Inflammatory macrophage (primary cell): ENCODE measurements at places on chromosomes 12 and 14.

DNA sequence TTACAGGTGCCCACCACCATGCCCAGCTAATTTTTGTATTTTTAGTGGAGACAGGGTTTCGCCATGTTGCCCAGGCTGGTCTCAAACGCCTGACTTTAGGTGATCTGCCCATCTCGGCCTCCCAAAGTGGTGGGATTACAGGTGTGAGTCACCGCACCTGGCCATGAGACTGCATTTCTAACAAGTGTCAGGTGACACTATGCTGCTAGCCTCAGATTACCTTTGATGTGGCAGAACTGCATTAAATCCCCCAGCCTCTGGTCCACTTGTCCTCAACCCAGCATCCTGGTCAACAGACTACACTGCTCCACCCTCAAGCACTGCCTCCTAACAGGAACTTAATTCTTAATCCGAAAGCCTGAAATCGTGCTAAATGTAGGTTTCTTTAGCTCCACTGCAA is 13.1 kb downstream of the LGMN start:
- DNase-seq = no peak

GRCh38 chr12:96907671-96908422 is 790 bp downstream of the NEDD1 start:
- DNase-seq = peak; percentile 11

- DNase-seq = no peak
Measured at GRCh38 chr12:131368668-131369071, 342.2 kb upstream of the SFSWAP start.

- no peak for DNase-seq
Measured at GRCh38 chr12:43805149-43805859, 813 bp downstream of the TWF1 start.

DNA sequence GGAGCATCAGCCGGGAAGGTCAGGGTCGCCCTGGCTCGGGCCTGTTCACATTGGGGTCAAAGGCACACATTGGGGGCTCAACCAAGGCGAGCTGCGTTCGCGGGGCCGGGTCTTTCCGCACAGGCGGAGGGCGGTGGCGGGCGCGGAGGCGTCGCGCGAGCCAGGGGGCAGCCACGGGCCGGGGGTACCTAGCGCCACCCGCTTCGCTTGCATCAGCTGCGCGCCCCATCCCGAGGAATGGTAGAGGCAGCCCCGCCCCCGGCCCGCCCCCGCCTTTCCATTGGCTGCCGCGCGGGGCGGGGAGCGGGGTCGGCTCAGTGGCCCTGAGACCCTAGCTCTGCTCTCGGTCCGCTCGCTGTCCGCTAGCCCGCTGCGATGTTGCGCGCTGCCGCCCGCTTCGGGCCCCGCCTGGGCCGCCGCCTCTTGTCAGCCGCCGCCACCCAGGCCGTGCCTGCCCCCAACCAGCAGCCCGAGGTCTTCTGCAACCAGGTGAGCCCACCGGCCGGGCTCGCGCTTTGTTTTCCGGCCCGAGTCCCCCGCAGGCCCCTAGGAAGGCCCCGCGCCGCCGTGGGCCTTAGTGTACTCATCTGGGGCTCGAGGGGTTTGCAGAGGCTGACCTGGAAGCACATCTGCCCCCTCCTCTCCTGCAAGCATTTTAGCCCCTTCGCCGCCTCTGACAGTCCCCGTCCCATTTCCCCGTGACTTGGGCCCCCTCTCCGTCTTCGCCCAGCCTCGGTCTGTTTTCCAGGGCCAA is at the start of gene ALDH2:
TSS of gene ALDH2 (plus strand) at position 326 of the 754 bp plus-strand sequence. CDS start at position 376, 50 bp downstream.
- DNase-seq = peak; percentile 52

DNA sequence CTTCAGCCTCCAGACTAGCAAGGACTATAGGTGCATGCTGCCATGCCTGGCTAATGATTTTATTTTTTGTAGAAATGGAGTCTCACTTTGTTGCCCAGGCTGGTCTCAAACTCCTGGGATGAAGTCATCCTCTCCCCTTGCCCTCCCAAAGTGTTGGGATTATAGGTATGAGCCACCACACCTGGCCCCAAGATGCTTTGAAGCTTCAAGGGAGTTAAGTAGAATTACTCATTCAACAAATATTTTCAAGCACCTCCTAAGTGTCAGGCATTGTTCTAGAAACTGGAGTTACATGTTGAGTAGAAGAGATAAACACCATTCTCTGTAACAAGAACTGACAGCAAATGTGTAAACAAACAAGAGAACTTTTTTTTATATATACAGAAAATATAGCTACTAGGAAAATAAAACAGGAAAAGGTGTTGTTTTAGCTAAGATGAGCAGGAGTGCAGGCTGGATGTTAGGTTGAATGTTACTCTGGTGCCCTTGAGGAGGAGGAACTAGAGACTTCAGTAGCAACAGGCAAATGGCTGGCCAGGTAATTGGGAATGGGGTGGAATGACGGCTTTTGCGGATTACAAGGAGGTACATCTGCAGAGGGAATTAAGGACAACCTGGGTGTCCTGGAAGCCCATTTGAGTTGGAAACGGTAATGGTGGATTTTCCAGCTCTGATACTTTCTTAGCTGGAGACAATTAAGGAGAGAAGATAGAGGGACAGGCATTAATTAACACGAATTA is 32.0 kb upstream of the CFAP54 start:
- DNase-seq = no peak

- DNase-seq = no peak
Measured at GRCh38 chr12:106131676-106132075, 7.1 kb downstream of the NUAK1 start.

DNA sequence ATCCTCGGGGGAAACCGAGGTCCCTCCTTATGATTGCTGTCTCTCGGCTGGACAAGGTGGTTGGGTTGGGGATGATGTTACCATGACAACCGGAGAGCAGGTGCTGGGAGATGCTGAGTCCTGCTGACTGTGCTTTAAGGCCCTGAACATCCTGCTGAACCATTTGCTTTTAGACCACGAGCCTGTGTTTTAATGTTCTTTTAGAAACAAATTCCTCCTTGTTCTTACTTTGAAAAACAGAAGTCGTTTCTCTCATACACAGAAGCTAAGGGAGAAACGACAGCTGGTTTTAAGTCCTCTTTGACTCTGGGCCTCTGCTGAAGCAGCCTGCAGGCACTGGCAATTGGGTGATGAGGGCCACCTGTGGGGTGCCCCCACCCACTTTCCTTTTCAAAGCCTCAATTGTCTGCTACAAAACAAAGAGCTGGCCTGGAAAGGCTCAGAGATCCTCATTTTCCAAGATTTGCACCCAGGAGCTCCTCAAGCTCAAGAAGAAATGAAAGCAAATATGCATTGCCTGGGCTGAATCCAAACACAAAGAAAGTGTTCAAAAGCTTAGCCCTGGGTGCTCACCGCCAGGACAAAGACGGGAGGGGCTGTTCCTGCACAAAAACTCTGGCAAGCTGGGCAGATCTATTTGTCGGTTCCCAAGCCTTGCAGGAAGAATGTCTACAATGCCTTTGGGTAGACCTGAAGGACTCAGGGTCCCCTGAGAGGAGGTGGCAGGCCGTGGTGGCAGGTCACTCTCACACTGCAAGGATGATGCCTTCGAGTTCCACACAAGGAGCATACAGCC is 90.0 kb upstream of the CLMN start:
- DNase-seq = no peak

GRCh38 chr12:126953365-126953889 is 1313.5 kb upstream of the TMEM132C start:
- no peak for DNase-seq

DNA sequence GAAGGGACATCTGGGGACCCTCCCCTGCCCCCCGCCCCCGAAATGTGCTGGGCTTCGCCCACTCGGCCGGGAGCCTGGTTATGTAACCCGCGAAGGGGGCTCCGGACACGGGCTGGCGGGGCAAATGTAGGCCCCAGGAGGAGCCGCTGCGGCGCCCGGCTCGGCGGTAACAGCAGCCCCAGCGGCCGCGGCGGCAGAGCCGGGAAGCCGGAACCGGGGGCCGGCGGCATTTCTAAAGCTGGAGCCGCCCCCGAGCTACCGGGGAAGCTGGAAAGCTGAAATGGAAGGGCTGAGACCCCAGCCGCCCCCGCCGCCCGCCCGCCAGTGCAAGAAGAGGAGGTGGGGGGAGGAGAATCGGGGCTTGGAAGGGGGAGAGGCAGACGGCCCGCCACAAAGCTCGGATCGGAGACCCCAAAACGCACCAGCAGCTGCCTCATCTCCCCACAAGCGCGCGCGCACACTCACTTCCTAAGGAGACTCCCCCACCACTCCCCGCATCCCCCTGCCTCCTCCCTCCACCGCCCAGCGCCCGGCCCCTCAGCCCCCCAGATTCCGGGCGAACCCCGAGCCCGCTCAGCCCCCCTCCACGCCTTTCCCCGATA is 1.5 kb downstream of the KDM2B start:
- DNase-seq = no peak

- no peak for DNase-seq
Measured at GRCh38 chr12:46369474-46370379, 2.8 kb downstream of the SLC38A2 start.

DNA sequence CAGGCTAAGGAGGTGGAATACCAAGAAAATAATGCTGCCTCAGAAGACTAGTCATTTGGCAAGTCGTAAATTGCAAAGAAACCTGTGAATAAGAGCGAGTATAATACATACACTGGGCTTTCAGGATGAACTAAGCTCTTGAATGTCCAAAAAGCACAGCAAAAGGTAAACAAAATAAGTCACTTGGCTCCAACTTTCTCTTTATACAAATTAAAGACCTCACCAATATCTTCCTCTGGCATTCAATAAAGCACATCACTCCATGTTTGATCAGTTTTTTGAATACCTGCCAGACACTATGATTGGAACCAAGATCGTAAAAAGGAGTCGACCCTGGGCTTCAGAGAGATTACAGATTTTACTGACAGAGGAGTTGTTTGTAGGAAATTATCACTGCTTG is 3.5 kb downstream of the DICER1 start:
- no peak for DNase-seq

DNA sequence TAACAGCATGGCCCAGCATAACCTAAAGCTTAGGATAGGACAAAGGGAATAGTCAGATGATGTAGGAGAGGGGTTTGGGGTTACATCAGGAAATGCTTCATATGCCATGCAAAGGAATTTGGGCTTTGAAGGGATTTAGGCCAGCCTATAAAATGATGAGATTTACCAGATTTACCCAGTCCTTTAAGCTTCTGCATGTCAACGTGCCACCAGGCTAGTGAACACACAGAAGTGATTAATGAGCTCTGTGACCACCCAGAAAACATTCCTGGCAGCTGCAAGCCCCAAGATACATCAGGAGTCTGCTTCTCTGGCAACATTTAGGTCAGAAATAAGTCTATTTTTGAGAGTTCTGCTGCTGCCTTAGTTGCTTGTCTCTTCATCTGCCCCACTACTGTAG is 118.3 kb downstream of the LRIG3 start:
- no peak for DNase-seq

DNA sequence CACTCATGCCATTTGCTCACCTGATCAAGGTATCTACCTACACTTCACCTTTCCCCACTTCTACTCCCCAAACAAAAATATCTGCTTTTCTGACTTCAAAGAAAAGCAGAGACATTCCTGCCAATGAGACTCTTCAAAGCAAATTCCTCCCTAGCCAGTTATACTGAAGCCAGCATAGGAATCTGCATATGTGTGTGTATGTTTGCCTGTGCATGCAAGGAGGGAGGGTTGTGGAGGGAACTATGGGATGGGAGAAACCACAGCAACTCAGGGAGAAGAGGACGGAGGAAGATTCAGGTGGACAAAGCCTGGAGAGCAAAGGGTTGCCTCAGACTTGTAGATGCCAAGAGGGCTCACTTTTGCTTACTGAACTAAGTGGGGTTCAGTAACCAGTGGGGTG is 26.4 kb upstream of the VDR start:
- DNase-seq = no peak

DNA sequence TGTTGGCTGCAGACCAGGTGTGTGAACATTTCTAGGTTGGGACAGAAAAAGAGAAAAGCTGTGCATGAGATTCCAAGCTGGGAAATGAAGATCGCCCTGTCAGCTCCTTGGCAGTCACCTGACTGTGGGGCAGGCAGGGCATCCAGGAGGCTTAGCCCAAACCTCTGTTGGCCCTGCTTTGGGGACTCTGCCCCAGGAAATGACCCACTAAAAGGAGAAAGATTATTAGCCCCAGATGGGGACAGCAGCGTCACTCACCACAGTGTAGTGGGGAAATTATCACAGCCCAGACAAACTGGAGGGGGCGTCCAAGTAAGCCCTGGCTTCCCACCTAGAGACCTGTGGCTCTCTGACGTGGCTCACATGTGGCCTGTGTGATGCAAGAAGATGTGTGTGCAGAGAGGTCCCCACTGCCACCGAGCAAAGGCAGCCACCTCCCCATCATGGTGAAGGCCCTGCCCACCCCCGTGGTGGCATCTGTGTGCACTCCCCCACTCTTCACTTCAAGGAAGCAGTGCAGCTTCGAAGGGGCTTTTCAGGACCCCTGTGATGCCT is 39.1 kb downstream of the DIO3 start:
- DNase-seq = no peak

- no peak for DNase-seq
Measured at GRCh38 chr14:103185051-103186029, 62.1 kb downstream of the TNFAIP2 start.

- no peak for DNase-seq
Measured at GRCh38 chr14:90523544-90523943, 126.7 kb downstream of the CALM1 start.

GRCh38 chr12:119423285-119423684 is 88.8 kb downstream of the CCDC60 start:
- no peak for DNase-seq

- DNase-seq = no peak
Measured at GRCh38 chr12:124683152-124684124, 116.0 kb upstream of the NCOR2 start.

- DNase-seq = no peak
Measured at GRCh38 chr14:51922624-51923023, 62.2 kb downstream of the GNG2 start.

DNA sequence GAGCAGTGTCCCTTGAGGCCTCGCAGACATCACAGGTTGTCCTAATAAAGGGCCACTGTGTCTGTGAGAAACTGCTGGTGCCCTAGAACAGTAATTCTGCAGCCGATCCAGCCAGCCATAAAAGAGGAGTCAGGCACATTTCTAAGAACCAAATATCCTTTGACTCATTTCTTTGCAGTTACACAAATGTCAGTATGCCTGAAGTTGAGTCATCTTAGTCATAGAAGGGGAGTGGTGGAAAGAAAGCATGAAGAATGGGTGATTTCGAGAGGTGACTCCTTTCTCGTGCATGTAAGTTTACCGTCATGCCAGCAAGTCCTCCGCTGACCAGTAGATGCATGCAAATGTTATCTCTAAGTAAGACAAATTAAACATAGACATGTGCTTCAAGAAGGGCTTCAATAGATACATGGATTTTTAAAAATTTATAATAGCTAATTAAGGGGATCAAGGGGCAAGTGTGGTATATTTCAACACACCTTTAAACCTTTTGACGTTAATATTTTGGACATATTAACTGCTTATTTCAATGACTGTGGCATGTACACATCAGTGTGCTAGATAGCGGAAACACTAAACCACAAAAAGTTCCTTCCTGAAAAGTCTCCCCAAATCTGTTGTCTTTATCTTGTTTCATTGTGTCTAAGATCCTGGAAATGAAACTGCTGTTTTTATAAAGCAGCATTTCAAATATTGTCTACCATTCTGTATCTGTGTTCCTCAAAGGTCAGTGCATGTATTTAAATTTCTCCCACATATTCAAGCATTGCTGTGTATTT is 497.4 kb downstream of the NPAS3 start:
- DNase-seq = peak; percentile 66
